Brain microvascular endothelial cell (primary cell): ENCODE measurements at places on chromosomes 11 and 22.

DNA sequence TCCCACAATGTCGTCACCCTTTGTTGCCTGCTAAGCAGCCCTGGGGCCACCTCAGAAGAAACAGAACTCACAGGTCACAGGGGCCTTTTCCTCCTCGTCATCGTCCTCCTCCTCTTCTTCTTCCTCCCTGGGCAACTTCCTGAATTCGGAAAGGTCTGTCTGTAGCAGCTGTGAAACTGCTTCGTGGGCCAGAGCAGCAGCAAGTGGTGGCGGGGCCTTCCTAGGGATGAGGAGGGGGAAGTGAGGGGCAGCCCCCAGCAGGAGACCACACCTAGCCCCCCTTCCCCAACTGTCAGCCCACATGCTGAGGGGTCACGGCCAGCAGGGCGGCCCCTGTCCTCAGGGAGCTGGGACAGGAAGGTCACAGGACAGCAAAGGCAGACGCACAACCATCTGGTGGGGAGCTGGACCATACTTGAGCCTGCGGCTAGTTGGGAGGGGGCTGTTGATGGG lies 13.2 kb downstream of the PPM1F start:
- no peak for DNase-seq

- DNase-seq = no peak
Measured at GRCh38 chr22:37911697-37912096, 5.6 kb downstream of the MICALL1 start.

DNA sequence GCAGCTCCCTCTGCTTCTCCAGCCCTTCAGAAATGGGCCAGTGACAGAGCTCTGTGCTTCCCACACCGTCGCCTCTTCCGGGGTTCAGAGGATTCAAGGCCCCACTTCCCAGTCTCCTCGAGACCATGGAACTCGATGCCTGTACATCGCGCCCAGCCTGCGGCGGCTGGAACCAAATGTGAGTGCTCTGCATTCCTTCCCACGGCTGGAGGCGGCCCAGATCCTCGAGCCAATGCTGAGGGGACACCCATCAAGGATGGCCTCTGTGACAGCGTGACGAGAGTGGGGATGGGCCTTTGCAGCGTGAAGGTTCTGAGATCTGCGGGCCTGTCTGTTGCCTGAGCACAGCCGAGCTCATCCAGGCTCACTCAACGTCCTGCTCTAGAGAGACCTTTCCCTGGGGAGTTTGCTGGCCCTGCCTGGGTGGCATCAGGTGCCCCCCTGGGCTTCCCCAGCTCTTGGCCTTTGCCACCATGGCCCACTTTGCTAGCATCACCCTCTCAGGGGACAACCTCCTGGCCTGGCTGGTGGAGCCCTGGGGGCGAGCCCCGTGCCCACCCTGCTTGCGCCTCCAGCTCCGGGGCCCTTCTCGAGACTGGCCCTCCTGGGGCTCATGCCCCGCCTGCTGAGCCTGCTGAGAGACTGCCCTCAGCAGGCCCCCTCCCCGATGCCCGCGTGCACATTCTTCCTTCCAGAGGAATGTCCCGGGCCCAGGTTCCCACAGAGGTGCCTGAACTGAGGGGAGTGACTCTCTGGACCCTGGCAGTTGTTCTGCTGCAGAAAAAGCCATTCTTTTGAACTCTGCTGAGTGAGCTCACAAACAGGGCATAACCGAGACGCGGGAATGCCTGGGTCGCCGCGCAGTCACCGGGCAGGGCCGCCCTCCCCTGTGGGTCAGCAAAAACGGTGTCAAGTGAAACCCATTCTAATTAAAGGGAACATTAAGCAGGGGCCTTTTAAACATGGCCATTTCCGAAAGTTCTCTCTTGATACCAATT lies 7.3 kb upstream of the MYEOV start:
- DNase-seq = no peak

GRCh38 chr22:46547179-46547882 lies 9.9 kb upstream of the CELSR1 start:
- DNase-seq = peak; percentile 64

DNA sequence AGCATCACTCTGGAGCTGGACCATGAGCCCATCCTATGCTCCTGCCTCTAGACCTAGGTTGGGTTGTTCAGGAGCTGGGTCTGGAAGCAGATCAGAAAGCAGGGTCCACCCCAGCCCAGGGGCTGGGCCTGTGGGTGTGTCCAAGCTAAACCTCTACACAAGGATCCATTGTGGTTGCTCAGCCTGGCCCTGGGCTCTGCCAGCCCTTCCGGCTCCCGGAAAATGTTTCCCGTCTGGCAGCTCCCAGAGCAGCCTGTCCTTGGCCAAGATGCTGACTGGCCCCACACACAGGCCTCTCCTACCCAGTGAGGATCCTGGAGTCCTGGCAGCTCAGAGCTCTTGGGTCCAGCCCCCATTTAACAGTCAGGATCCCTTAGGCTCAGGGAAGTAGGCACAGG lies 35.3 kb upstream of the FCHSD2 start:
- DNase-seq = no peak

DNA sequence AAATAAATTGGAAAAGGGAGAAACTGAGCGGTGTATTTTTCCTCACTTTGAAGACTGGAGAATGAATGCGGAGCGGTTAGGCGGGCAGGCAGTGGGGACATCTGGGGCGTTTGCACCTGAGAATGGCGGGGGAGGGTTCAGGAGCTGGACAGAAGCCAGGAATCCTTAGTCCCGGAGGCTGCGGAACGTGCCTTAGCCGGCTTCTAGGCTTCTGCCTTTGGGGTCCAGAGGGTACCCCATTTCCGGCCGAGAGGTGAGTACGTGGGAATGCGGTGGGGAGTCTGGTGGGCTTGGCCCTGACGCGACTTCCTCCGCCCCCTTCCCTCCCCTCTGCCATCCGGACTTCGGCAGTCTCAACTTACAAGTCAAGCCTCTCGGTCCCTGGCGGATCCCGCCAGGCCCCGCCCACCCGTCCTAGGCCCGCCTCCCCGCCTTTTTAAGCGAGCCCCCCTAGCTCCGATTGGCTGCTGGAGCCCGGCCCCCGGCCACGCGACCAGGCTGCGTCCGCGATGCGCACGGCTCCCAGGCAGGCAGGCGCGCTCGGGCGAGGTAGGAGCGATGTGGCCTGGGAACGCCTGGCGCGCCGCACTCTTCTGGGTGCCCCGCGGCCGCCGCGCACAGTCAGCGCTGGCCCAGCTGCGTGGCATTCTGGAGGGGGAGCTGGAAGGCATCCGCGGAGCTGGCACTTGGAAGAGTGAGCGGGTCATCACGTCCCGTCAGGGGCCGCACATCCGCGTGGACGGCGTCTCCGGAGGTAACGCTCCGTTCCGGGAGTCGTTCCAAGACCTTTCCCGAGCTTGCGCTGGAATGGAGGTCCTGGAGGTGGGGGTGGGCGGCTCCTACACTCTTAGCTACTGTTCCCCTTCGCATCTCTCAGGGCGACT lies at the start of gene GCAT:
TSS of gene GCAT (plus strand) at position 525 of the 884 bp plus-strand sequence. CDS start at position 559, 34 bp downstream.
- peak; percentile 94 for DNase-seq

DNA sequence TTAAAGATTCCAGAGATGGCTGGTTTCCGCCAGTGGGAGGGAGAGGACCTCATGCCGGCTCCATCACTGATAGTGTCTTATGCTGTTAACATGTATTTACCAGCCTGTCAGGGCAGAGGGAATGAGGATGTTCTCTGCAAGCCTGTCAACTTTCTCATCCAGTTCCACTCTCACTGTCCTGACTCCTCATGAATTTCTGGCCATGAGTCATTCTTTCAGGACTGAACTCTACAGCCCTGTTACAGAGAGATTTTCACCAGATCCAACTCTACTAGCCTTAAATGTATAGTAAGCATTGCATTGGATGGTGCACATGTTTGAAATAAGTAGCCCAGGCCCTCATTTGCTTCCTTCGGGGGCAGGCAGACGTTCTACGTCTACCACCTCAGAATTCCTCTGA lies 387.7 kb downstream of the TMEM135 start:
- DNase-seq = peak; percentile 32

DNA sequence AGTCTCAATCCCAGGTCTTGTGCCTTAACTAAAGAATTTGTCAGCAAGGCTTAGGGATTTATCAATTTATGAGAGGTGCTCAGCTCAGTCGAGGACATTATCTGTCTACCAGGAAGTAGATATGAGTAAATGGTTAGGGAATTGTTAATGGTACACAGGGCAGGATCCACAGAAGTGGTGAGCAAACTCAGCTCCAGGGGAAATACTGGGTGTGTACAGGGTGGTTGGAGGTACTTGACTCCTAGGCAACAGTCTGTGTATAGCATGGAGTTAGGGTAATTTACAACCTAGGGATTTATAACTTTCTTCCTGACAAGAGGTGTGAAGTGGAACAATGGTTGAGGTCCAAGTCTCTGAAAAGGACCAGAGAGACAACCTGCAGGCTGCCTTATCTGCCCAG lies 123.4 kb upstream of the OR9Q1 start:
- DNase-seq = no peak

GRCh38 chr11:108853864-108854263 lies 189.0 kb downstream of the DDX10 start:
- DNase-seq = peak; percentile 12

GRCh38 chr22:45919504-45920286 lies 57.3 kb downstream of the WNT7B start:
- no peak for DNase-seq

GRCh38 chr11:68314203-68315170 lies 2.1 kb downstream of the LRP5 start:
- DNase-seq = peak; percentile 21

- DNase-seq = no peak
Measured at GRCh38 chr22:48102581-48102980, 1340.1 kb downstream of the TBC1D22A start.

GRCh38 chr22:29722151-29722550 lies 2.3 kb downstream of the CABP7 start:
- no peak for DNase-seq

GRCh38 chr11:102794382-102794781 lies 3.6 kb downstream of the MMP1 start:
- peak; percentile 66 for DNase-seq

GRCh38 chr22:49953027-49953679 lies 7.4 kb upstream of the PIM3 start:
- no peak for DNase-seq

DNA sequence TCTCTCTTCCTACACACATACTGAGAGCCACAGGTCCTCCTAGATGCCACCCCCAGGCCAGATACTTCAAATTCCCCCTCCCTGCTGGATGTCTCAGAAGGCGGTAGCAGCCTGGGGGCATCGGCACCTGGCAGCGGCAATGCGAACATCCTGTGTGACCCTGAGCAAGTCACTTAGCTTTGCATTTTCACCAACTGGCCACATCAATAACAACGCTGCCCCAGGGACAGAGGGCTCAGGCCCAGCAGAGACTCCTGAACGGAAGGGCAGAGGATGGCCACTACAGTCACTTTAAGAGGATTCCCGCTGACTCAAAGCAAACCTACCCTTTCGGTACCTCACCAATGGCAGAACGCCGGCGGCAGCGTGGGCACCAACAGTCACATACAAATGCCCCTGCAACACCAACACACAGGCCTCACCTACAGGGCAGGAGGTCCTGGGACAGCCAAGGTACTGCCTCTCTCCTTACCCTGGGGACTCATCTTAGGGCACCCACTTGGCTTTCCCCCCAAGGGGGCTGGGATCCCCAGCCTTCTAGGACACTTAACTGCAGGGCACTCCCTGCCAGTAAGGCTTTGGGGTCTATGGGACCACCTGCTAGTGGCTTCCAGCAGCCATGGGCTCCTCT lies 1.6 kb downstream of the LMO1 start:
- DNase-seq = no peak

GRCh38 chr11:111059726-111060125 lies 185.8 kb upstream of the POU2AF2 start:
- DNase-seq = no peak

- DNase-seq = no peak
Measured at GRCh38 chr11:78424334-78425270, 7.0 kb upstream of the GAB2 start.

- DNase-seq = no peak
Measured at GRCh38 chr22:39809772-39810557, 83.6 kb downstream of the ENTHD1 start.

DNA sequence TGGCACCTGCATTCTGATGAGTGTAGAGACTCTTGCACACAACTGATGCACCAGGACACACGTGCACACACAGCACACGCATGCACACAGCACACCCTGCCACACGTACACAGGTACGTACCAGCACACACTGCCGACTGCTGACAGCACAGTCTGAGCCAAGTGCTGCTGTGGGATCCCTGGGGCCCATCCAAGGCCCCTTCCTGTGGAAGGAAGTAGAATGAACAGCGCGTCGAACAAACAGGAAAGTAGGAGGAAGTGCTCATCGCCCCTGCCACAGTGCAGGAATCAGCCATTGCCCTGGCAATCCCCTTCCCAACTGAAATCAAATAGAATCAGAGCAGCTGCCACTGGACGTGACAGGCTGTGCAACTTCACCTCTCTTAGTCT lies 57.9 kb downstream of the CD82 start:
- DNase-seq = no peak

DNA sequence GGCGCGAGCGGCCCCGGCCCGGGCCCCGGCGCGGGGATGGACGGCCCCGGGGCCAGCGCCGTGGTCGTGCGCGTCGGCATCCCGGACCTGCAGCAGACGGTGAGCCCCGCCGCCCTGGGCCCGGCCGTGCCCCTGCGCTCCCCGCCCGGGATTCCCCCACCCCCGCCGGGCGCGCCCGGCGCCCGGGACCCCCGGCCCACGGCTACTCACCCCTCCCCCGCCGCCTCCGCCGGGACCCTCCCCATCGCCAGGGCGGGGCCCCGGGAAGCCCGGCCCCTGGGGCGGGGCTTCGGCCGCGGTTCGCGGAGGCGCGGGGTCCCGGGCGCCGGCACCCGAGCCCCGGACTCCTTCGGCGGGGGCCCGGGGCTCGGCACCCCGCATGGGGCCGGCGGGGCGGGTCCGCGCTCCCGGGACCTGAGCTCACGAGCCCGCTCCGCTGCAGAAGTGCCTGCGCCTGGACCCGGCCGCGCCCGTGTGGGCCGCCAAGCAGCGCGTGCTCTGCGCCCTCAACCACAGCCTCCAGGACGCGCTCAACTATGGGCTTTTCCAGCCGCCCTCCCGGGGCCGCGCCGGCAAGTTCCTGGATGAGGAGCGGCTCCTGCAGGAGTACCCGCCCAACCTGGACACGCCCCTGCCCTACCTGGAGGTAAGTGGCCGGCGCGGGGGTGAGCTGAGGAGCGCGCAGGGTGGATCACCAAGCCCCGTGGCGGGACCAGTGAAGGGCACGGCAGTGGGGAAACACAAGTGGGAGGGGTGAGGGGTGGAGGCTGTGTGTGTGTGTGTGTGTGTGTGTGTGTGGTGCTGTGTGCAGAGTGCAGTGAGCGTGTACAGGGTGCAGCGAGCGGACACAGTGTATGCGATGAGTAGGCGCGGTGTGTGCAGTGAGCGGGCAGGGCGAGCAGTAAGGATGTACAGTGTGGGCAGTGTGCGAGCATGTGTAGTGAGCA lies 2.3 kb downstream of the SHANK3 start:
- DNase-seq = no peak

DNA sequence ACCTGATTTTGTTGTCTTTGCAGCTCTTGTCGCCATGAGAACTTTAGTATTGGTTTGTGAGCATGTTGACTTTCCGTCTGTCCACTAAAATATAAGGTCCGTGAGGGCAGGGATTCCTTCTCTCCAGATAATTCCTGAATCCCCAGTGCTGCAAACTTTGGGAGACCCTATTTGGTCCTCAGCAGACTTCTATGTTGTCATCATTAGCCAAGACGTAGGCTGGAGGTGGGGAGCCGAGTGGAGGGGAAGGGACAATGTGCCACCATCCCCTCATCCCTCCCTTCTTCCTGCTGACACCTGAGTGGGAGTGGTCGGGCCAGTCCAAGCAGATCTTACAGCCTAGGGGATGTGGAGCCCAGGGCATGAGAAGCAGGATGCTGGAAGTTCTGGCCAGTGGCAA lies 690.6 kb downstream of the TBC1D22A start:
- DNase-seq = no peak
